GM04503 (cell line): ENCODE measurements at places on chromosomes 11 and 22.

DNA sequence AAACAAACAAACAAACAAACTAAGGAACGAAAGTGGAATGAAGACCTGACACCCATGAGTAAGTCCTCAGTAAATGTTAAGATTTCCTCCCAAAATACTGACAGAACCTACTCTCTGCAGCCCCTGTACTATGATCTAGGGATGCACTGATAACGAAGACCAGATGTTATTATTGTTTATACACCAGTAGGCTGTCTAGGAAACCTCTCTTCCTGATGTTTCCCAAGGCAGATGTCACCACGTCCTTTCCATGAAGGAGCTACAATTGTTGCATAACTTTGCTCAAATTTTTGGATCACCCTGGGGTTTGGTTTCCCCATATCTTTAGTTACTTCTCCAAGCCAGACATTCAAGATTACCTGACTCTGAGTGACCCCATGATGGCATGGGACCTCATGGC lies 340.7 kb downstream of the MIAT start:
- peak; percentile 5 for DNase-seq

DNA sequence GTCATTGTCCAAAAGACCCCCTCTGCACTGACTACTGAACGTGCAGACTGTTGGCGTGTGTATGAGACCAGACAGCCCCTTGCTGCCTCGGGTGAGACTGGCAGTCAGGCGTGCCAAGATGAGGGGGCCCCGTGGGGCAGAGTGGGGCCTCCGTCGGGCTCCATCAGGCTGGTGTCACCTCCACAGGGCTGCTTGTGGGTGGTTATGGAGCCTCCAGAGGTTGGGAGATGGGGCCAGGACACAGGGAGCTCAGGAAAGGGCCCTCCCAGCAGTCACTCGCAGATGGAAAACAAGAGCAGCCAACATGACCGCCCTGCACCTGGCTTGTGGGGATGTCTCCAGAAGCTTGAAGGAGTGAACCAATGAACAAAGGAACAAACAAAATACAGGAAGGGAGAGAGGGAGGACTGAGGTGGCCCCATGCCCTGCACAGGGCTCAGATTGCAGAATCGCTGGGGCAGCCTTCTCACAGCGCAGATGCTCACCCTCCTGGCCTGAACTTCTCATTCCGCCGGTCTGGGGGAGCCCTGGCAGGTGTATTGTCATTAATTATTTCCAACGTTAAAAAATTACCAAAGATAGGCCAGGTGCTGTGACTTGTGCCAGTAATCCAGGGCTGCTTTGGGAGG lies 5.5 kb upstream of the PHLDA2 start:
- DNase-seq, result no peak

DNA sequence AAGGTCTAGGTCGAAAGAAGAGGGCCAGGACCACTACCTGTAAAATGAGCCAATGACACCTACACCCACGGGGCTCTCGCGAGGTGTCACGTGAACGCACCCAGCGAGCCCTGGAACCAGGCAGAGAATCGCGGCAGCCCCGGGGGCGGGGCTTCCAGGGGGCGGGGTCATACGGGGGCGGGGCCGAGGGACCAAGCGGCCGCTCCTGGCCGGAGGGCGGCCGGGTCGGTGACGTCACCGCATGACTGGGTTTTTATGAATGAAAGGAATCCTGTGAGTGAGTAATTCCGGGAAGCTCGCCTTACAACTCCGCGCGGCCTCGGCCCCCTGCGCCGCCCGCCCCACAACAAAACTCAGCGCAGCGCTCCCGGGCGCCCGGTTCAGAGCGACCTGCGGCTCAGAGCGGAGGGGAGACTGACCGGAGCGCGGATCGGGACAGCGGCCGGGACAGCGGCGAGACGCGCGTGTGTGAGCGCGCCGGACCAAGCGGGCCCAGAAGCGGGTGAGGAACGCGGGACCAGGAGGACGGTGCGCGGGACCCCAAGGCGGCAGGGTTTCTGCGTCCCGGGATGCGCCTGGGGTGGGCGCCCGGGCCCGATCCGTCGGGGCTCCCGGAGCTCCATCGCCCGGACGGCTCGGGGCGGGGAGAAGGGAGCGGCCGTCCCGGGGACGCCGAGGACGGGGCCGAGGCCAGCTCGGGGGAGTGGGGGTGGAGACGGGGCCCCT lies at the start of gene MAFF:
MAFF (plus strand) TSS at position 284 of the 726 bp plus-strand sequence. CDS start 11,860 bp downstream, outside the sequence.
- peak; percentile 78 for DNase-seq

- no peak for DNase-seq
These were observed 81.3 kb upstream of the SYT9 start for GRCh38 chr11:7170431-7170830.

- no peak for DNase-seq
These were observed 31.0 kb upstream of the PPP2R1B start for GRCh38 chr11:111797145-111797581.

GRCh38 chr11:130066338-130066737 lies 3.4 kb upstream of the APLP2 start:
- DNase-seq, result no peak

GRCh38 chr11:108027057-108027456 lies 18.4 kb downstream of the CUL5 start:
- DNase-seq, result no peak

DNA sequence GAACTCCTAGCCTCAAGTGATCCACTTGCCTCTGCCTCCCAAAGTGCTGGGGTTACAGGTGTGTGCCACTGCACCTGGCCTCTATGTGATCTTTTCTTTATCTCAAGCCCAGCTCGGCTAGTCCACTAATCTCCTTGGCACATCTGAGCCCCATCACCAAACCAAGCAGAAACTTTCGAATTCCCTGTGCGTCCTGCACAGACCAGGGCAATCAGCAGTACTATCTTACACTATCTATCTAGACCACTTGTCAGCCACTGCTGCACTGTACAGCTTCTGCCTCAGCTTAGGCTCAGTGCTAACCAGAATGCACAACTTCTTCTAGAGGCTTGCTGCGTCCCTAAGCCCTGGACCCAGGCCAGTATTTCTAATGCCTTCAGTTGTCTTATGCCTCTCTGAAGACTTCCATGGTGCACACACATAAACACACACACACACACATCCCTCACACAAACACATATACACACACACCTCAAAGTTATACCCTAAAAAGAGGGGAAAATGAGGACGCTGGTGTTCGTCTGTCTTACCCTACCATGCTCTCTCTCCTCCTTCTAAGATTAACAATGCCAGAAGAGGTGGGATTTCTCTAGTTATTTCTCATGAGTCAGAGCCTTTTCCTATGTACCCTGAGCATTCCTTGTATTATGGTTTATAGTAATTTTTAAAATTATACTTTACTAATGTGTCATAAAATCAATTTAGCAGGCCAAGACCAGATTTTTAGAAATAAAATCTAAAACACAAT lies 59.3 kb upstream of the FAM181B start:
- DNase-seq, result no peak

- DNase-seq, result no peak
These were observed 1459.9 kb downstream of the BRD1 start for GRCh38 chr22:48367731-48368130.

GRCh38 chr11:65218446-65218845 lies 36.7 kb downstream of the CAPN1 start:
- no peak for DNase-seq

DNA sequence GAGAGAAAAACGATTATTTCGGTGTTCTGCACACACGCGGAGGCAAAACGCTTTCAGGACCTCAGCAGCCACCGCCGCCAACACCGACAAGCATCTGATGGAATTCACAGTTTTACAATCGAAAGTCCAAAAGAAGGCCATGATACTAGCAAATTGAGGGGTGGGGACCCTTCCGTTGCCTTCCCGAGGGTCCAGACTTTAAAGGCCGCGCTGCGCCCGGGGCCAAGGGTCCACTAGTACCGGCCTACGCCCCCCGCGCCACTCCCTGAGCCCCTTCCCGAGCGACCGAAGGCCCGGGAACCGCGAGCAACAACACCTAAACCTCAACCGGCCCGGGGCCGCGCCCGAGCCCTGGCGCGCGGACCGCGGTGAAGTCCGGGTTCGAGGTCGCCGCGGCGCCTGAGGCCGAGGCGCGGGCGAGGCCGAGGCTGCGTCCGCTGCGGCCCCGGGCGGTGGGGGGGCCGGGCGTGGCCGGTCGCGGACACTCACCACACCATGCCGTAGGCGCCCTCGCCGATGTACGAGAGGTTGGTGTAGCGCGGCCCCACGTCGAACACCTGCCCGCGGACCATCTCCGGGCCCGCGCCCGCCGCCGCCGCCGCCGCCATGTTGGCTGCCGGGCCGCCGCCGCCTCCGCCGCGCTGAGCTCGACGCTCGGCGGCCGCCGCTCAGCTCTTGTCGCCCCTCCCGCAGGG lies 465 bp downstream of the MAPK1 start:
- DNase-seq, result no peak

- no peak for DNase-seq
These were observed 851.1 kb upstream of the RAG2 start for GRCh38 chr11:37449146-37449545.

GRCh38 chr11:70185348-70186055 lies 17.6 kb upstream of the FADD start:
- DNase-seq, result no peak

DNA sequence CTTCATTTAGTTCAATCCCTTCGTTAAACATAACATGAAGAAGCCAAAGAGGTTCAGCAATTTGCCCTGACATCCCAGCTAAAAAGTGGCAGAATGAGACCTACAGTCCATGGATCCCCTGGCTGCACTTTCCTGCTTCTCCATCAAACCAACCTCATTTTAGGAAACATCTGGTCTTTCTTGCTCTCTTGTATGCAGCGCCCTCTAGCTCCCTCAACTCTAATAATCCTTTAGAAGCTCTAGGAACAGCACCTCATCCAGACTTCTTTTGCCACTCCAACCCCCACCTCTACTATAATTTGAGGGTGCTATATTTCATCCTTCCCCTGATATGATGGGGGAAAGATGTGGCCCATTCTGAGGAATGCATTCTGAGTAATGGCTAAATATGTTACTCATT lies 7.4 kb downstream of the CNTF start:
- no peak for DNase-seq

- no peak for DNase-seq
These were observed 319.5 kb downstream of the TENM4 start for GRCh38 chr11:79121351-79121750.

- no peak for DNase-seq
These were observed 339.4 kb downstream of the MN1 start for GRCh38 chr22:27462190-27462589.

GRCh38 chr11:56624661-56625110 lies 10.0 kb upstream of the OR5M1 start:
- peak; percentile 4 for DNase-seq

DNA sequence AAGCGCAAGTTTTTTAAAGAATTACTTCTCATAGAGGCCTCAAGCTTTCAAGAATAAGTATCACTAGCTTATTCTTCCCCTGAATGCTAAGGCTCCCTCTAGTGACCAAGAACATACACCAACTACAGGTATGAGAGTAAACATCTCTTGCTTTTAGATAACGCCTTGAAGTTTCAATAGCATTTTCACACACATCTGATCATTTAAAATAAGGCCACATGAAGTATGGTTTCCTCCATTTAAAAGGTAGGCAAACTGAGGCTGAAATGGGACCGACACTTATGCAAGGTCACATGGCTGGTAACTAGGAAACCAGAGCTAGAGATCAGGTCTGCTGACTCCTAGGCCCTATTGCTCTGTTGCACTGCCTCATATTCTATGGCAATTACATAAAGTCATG lies 66.5 kb downstream of the CCDC34 start:
- DNase-seq, result no peak

DNA sequence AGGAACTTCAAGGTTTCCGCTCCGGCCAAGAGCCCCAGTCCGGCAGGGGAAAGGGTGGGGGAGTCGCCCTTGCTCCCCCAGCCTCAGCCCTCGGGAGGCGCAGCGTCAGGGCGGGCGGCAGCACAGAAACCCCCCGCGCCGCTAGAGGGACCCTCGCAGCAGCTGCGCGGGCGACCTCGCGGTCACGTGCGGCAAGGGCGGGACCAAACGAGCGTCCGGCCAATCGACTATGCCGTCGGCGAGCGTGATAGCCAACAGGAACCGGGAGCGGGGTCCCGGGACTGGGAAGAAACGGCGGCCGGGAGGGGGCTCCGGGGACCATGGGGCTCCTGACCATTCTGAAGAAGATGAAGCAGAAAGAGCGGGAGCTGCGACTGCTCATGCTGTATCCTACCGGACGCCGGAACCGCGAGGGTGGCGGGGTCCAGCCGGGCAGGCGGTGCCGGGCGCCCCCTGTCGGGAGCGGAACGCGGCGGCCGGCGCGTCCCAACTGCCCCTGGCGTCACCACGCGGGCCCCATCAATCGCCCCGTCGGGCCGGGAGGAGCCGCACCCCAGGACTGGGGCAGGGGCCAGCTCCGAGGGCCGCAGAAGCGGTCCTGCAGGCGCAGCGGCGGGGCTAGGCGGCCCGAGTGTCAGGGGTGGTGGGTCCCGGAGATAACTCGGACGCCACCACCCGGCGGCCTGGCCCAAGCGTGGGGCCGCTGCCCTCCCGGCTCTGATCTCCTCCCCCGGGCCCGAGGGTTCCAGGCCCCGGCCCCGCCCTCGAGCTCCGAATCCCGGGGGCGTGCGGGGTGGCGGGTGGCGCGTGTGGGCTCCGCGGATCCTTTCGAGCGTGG lies at the start of gene ARL2:
ARL2 (plus strand) TSS at position 273 of the 838 bp plus-strand sequence; CDS start at position 321, 48 bp downstream.
- no peak for DNase-seq

DNA sequence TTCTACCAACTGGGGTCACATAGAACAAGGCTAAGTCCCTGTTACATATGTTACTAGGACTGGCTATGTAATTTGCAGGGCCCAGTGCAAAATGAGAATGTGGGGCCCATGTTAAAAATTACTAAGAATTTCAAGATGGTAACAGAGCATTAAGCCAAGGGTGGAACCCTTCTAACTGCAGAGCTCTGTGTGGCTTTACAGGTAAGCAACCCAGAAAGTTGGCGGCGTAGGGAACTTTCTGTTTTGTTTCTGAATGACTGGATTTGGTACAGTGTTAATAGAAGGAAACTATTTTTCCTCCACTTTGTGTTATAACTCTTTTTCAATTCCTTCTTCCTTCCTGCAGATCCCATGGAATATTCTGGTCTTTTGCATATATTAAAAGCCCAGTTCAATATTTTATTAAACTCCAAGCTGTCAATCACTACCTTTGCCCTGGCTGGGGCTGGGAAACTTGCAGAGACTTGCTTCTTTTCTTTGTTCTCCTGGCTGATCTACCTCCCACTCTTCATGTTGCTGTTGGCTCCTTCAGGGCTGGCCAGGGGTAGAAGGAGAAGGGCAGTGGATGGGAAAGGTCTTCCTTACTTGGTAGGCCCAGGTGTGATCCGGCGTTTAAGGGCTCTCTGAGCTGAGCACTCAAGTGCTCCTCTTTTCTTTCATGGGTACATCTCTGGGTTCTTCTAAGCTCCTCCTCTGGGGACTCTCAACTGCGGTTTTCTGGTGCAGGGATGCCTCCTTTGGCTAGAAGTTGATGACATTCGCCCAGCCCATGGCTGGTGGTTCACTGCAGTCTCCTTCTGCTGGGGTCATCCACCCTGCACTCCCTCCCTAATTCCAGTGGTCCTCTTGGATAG lies 67.7 kb downstream of the SNX19 start:
- no peak for DNase-seq

GRCh38 chr11:116694815-116695590 lies 77.8 kb downstream of the BUD13 start:
- no peak for DNase-seq
